Caudate nucleus (tissue), 63 donors: ENCODE measurements at places on chromosomes 5 and 9.

DNA sequence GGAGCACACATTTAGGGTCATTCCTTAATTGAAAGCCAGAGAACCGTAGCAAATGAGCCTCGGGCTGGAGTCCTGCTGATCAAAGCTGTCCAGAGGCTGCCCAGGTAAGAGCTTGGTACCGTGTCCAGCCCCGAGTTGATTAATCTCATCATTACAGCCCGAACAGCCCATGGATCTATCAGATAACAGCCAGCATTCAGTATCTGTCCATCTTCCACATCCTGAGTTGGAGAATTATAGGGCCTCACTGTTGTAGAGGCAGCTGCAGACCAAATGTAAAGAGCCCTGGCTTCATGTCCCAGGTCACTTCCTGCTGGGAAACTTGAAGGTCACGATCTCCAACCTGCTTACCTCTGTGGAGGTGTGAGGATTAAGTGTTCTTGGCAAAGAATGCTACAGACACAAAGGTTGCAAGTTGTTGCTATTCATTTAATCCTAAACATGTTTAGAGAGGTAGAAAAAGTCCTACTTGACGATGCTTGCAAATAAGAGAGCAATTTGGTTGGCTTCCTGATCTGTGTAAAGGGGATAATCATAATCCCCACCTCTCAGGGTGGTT lies 16.1 kb downstream of the GGTA1 start:
- DNase-seq, result no peak

- no peak for DNase-seq
Observed at GRCh38 chr5:37668524-37669047, 171.3 kb downstream of the GDNF start.

- no peak for DNase-seq
Observed at GRCh38 chr5:110703481-110703880, 23.0 kb downstream of the TMEM232 start.

DNA sequence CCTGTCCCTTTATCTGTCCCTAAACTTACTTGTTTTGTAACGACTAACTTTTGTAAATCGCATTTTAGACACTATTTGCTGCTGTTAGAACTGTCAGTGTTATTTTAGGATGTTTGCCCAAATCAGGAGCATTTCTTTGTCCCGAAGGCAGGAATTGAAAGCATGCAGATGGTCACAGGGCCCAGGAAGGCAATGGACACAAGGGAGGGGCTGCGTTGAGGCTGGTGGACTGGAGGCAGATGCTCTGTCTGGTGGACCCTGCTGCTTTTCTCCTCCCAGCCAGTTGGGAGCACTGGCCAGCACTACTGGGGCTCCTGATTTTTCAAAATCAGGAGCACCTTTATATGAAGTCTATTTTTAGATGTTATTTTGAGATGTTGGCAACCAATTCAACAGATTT lies 31.7 kb downstream of the DOCK2 start:
- no peak for DNase-seq

DNA sequence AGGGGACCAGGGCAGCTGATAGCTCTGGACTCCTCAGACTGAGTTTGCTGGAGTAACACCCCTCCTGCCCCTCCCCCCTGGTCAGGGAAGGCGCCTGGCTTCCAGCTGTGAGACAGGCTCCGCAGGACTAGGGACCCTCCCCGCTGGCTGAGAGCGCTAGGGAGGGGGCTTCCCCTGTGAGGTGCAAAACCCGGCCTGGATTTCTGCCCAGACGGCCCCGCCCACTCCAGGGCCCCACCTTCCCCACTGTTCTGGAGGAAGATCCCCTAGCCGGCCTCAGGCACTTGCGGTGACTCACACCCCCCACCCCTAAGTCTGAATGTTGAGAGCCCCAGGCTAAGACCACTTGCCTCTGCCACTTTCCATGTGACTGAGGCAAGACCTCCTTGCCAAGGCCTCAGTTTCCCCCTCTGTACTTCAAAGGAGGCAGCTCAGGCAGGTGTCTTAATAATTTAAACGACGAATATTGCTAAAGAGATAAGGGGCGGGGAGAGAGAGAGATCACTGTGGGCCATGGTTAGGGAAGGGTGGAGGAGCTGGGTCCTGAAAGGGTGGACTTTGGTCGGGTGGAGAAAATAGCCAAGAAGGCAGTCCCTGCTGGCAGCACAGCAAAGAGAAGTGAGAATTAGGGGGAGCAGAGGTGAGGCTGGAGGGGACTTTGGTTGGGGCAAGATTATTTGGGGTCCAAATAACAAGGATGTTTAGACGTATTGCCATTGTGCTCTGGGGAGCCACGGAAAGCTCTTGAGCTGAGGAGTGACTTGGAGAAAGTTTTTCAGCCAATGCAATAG lies 1.0 kb upstream of the DAB2IP start:
- no peak for DNase-seq

DNA sequence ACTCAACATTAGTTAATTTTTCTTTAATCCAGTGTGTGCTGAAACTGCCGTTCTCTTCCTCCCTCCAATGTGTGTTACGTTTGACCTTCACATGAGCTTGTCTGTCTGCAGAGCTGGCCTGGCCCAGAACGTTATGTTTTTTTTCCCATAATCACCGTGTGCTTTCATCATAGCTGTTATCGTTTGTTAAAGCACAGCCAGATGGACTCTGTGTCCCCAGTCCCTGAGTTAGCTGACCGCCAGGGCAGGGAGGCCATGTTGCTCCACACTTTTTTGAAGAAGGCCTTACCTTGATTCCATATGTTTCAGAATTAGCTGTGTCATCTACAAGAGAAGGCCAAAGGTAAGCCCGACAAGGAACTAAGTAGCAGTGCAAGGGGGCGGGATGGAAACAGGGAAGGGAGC lies 55.7 kb downstream of the HSD17B3 start:
- DNase-seq, result no peak

DNA sequence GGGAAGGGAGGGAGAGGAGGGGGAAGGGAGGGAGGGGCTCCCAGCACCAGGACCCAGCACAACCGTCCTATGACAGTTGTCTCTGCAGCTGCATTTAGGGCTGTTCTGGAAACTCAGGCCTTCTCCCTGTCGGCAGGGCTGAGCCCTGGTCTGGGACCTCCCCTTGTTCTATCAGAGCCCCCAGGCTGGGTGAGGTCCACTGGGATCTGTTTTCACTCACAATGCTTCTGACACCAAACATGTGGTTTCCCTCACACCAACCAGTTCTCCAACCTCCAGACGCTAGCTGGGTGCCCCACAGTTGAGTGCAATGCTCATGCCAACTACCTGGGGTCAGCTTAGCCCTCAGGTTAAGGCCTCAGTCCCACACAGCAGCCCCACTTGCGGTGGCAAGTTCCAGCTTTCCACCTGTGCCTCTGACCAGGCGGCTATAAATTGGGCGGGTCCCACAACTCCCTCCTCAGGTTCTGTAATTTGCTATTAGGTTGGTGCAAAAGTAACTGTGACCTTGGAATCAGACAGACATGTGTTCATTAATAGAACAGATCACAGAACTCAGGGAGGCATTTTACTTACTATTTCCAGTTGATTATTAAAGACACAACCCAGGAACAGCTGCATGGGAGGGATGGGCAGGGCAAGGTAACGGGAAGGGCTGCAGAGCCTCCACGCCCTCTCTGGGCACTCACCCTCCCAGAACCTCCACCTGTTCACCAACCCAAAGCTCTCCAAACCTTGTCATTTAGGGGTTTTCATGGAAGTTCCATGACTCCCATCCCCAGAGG lies 13.5 kb downstream of the ADAMTS2 start:
- no peak for DNase-seq

- DNase-seq, result no peak
Observed at GRCh38 chr5:139574641-139575312, 13.6 kb downstream of the UBE2D2 start.
